ENCODE measurements at places on chromosomes 4 and X. TPM values are rescaled to one million over a fixed set of nuclear protein-coding genes. Genes with fewer than 3 reads are reported as not detected.

The ERAS gene
- total RNA-seq = not detected

The SLC38A5 gene
- total RNA-seq = 7.9 TPM

The TRPC3 gene
- total RNA-seq = 0.42 TPM

- H3K27me3 ChIP-seq = no peaks in the 10 kb centered on the region
- H3K27ac ChIP-seq = peak overlapping the region; percentile 89
- peaks cover 55% of the 10 kb centered on the region for H3K4me1 ChIP-seq
- peak overlapping the region; percentile 95 for H3K4me3 ChIP-seq
These were observed 578 bp downstream of the CHIC2 start for GRCh38 chr4:54063737-54064316.

The ZNF185 gene
- 3.0 TPM for total RNA-seq

DNA sequence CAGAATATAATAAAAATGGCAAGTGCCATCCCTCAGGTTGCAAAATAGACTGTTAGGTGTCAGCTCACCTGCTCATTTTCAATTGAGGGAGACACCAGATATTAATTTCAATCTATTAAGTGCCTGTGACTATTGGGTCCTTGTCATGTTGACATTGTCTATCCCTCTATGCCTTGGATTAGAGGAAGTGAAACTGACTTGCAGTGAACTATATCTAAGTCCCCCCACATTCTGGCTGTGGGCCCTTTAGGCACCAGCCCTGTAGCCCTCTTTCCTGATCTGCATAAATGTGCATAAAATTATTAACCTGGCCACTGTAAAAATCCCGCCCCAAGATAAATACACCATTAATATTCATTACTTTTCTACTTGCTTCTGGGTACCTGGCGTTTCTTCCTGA, 293.0 kb upstream of the CLNK start:
- H3K27ac ChIP-seq = no peak overlapping the region
- H3K4me3 ChIP-seq = no peak overlapping the region
- DNase-seq = peak; percentile 19

All from esophagus muscularis mucosa (tissue), 4 donors.